ENCODE measurements at places on chromosomes 6 and 20. TPM values are rescaled to one million over a fixed set of nuclear protein-coding genes. Genes with fewer than 3 reads are reported as not detected.

The TSBP1 gene
- total RNA-seq, result not detected

The ARMC12 gene
- total RNA-seq, result 0.69 TPM

The RNF182 gene
- not detected for total RNA-seq

The PNPLA1 gene
- 0.42 TPM for total RNA-seq

The MATN4 gene
- not detected for total RNA-seq

The POU5F1 gene
- total RNA-seq, result not detected

The MYO6 gene
- total RNA-seq, result 4.4 TPM

The POM121L2 gene
- not detected for total RNA-seq
